ENCODE measurements at places on chromosomes 5 and 9.

GRCh38 chr5:164341056-164341619 is 835.7 kb downstream of the MAT2B start:
- H3K4me3 ChIP-seq, result no peak overlapping the region
- no peaks in the 10 kb centered on the region for H3K4me1 ChIP-seq
- no peak for DNase-seq
- H3K27me3 ChIP-seq, result no peaks in the 10 kb centered on the region

DNA sequence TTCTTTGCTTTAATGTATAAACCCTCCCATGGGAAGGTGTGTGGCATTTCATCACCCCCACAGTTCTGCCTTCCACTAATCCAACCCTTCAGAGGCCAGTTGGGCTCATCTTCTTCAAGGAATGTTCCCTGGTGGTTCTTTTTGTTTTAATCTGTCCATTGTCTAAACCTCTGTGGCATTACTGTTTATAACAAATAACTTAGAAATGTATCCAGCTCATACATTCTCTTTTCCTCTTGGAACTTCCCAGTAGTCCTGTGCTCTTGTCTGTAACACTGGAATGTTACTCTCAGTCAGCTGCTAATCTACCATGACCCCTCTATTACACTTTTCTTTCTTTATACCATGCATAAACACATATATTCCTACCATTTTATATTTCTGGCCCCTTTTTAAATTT is 213.5 kb upstream of the TARS1 start:
- no peaks in the 10 kb centered on the region for H3K4me1 ChIP-seq
- no peaks in the 10 kb centered on the region for H3K27me3 ChIP-seq
- H3K27ac ChIP-seq, result no peak overlapping the region
- H3K4me3 ChIP-seq, result no peak overlapping the region

DNA sequence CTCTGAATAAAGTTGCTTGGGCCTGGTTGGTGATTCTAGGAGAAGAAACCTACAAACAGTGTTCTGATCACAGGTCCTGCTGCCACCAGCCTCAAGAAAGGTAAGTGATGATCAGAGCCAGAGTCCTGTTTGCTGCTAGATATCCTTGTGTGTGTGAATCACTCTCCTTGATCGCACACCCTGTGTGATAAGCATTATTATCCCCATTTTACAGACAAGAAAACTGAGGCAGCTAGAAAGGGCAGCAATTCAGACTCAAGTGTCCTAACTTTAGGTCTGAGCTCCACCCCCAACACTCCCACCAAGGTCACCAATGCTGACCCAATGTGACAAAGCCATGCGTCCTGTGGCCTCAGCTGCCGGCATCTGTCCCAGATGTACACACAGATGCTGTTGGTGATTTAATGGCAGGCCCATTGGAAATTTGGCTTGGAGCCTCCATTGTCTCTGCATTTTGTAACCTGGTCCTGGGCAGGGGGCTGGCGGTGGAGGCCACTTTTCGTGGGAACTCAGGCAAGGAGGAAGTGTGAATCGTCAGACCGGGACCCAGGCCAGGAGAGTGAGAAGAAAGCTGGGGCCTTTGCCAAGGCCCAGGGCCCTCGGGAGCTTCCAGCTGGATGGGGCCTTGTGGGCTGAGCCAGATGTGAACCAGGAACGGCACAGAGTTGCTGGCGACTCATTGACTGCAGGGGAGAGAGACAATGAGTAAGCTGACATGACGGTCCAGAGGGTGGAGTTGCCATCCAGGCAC is 29.8 kb upstream of the GGTA1 start:
- no peaks in the 10 kb centered on the region for H3K36me3 ChIP-seq
- H3K4me1 ChIP-seq, result no peaks in the 10 kb centered on the region
- no peak overlapping the region for H3K27ac ChIP-seq
- H3K27me3 ChIP-seq, result peaks cover 9% of the 10 kb centered on the region

DNA sequence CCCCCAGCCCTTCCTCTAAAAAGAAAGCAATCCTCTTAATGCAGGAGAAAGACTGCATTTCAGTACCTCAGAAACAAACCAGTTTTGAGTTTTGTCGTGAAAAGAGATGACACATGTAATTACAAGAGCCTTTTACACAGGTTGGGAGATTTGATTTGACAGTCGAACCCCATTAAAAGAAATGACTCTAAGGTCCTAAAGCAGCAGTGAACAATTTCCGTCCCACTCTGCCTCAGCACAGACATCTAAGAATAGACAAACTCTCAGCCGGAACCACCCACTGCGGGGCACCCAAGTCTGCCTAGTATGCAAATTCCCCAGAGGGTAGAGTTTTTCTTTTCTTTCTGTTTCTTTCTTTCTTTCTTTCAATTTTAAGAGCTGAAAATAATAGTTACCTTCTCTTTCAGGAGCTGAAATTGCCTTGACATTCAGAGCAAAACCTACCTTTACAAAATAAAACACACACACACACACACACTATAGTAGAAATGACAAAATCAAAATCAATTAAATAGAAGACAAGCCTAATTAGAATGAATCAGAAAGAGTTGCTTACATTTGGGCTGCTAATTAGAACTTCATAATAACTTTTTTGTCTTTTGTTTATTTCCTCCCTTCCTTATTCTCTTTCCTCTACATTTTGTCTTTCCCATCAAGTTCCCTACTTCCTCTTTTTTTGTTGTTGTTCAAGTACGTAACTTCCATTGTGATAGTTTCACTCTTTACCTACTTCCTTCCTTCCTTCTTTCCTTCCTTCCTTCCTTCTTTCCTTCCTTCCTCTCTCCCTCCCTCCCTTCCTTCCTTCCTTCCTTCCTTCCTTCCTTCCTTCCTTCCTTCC is 65.1 kb downstream of the BASP1 start:
- no peak for DNase-seq
- no peaks in the 10 kb centered on the region for H3K27me3 ChIP-seq
- H3K27ac ChIP-seq, result no peak overlapping the region
- H3K4me3 ChIP-seq, result no peak overlapping the region
- no peaks in the 10 kb centered on the region for H3K36me3 ChIP-seq
- H3K4me1 ChIP-seq, result no peaks in the 10 kb centered on the region

- no peak for DNase-seq
- H3K36me3 ChIP-seq, result peaks cover 17% of the 10 kb centered on the region
- peaks cover 3% of the 10 kb centered on the region for H3K4me1 ChIP-seq
- H3K27ac ChIP-seq, result no peak overlapping the region
- no peak overlapping the region for H3K4me3 ChIP-seq
- no peaks in the 10 kb centered on the region for H3K27me3 ChIP-seq
Observed at GRCh38 chr5:32231241-32231640, 57.1 kb upstream of the GOLPH3 start.

DNA sequence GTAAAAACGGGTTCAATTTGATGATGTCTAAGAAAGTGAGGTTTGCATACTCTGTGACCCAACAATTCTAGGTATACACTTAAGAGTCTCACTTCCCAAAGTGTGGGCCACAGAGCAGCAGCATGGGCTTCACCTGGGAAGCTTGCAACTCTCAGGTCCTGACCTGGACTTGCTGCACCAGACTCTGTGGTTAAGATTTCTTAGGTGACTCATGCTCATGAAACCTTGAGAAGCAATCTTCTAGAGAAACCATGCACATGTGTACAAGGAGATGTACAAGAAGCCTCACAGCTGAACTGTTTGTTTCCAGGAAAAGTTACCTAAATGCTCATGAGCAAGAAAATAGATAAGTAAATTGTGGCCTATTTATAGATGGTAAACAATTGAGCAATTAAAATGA is 30.0 kb downstream of the DNAJC21 start:
- no peak overlapping the region for H3K4me3 ChIP-seq
- H3K27me3 ChIP-seq, result no peaks in the 10 kb centered on the region
- peaks cover 23% of the 10 kb centered on the region for H3K4me1 ChIP-seq
- H3K27ac ChIP-seq, result no peak overlapping the region

- no peak overlapping the region for H3K27ac ChIP-seq
- H3K36me3 ChIP-seq, result peaks cover 3% of the 10 kb centered on the region
- peaks cover 9% of the 10 kb centered on the region for H3K4me1 ChIP-seq
- no peak overlapping the region for H3K4me3 ChIP-seq
Observed at GRCh38 chr5:109242518-109242917, 167.3 kb downstream of the PJA2 start.

- DNase-seq, result no peak
- no peaks in the 10 kb centered on the region for H3K36me3 ChIP-seq
- peaks cover 63% of the 10 kb centered on the region for H3K27me3 ChIP-seq
- H3K4me3 ChIP-seq, result no peak overlapping the region
- H3K27ac ChIP-seq, result no peak overlapping the region
Observed at GRCh38 chr9:4494806-4495205, 4.5 kb downstream of the SLC1A1 start.

DNA sequence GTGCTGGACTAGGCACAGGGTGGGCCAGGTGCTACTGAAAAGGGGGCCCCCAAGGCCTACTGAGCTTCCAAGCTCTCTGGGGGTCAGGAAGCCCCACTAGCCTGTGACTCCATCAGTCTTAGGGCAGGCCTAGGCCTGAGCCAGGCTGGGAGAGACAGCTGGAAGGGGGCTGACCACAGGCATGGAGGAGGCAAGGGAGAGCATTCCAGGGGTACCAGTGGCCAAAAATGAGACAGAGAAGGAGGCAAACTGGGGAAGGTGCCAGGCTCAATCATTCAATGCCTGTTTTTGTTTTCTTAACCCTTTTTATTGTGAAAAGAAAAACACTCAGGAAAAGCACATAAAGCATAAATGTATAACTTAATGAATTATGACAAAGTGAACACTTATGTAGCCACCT is 26.2 kb upstream of the TCF7 start:
- no peak overlapping the region for H3K27ac ChIP-seq
- peaks cover 19% of the 10 kb centered on the region for H3K4me1 ChIP-seq
- peaks cover 70% of the 10 kb centered on the region for H3K27me3 ChIP-seq
- H3K36me3 ChIP-seq, result no peaks in the 10 kb centered on the region
- no peak overlapping the region for H3K4me3 ChIP-seq
- no peak for DNase-seq

DNA sequence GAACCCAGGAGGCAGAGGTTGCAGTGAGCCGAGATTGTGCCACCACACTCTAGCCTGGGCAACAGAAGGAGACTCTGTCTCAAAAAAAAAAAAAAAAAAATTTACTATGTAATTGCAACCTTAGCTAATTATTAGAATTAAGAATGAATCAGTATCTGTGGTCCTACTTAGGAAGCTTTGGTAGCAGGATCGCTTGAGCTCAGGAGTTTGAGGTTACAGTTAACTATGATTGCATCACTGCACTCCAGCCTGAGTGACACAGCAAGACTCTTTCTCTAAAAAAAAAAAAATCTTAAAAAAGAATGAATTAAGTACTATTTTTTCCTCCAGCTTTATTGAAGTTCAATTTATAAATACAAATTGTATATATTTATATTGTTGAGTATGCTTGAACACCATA is 16.7 kb downstream of the NDUFAF2 start:
- H3K27ac ChIP-seq, result no peak overlapping the region
- peaks cover 8% of the 10 kb centered on the region for H3K36me3 ChIP-seq
- no peaks in the 10 kb centered on the region for H3K4me1 ChIP-seq

DNA sequence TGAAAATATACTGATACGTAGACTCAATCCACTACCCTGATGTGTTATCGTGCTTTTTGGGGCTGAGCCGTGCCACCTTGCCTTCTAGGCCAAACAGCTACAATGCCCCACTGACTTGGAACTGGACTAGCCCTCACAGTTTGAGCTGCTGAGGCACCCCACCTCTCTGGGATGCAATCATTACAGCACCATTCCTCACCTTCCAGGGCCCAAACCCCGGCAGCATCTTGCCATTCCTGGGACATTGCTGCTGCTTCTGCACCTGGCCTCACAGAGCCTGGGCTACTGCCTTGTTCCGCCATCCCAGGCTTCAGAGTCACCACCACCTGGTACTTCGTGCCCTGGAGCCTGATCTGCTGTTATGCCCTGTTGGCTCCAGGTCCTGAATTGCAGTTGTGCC is 89.5 kb upstream of the SNCAIP start:
- no peaks in the 10 kb centered on the region for H3K4me1 ChIP-seq
- H3K36me3 ChIP-seq, result no peaks in the 10 kb centered on the region
- H3K27me3 ChIP-seq, result no peaks in the 10 kb centered on the region
- no peak for DNase-seq
- no peak overlapping the region for H3K27ac ChIP-seq

GRCh38 chr5:19928562-19929421 is 59.2 kb downstream of the CDH18 start:
- H3K36me3 ChIP-seq, result no peaks in the 10 kb centered on the region
- no peak for DNase-seq
- no peak overlapping the region for H3K27ac ChIP-seq
- H3K4me1 ChIP-seq, result no peaks in the 10 kb centered on the region
- no peak overlapping the region for H3K4me3 ChIP-seq

DNA sequence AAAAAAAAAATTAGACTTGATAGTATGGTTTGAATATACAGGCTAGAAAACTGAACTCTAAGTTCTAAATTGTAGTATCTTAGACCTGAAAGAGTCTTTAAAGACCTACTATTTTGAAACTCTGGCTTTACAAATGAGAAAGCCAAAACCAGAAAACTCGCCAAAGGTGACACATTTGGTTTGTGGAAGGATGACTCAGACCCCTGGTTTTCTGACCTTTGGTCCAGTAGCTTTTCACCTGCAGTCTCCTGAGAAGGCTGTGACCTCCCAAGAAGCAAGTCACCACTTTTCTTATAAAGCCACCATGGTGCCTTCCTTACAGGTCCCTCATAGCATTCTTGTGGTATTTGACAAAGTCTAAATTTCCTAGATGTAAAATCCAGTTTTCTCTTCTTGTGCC is 102.1 kb upstream of the CEP78 start:
- peaks cover 18% of the 10 kb centered on the region for H3K36me3 ChIP-seq
- peaks cover 19% of the 10 kb centered on the region for H3K4me1 ChIP-seq
- peaks cover 2% of the 10 kb centered on the region for H3K27me3 ChIP-seq
- no peak overlapping the region for H3K4me3 ChIP-seq

DNA sequence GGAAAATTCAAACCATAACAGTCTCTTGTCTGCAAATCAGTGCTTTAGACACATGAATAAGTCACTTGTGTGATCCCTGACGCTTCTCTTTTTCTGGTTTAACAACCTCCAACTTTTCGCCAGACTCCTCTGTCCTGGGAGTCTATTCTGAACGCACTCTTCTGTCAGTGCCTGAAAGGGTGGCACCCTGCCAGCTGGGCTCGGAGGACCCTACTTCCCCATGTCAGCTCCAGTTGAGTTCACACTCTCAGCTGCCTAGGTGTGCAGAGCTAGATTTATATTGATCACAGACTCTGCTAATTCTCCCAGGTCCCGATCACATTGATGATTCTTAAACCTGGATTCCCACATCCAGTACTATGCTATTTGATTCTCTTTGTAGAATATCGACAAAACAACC is 649.1 kb downstream of the BNC2 start:
- H3K4me3 ChIP-seq, result no peak overlapping the region
- H3K27me3 ChIP-seq, result no peaks in the 10 kb centered on the region
- H3K4me1 ChIP-seq, result no peaks in the 10 kb centered on the region
- no peak for DNase-seq
- no peak overlapping the region for H3K27ac ChIP-seq
- no peaks in the 10 kb centered on the region for H3K36me3 ChIP-seq

DNA sequence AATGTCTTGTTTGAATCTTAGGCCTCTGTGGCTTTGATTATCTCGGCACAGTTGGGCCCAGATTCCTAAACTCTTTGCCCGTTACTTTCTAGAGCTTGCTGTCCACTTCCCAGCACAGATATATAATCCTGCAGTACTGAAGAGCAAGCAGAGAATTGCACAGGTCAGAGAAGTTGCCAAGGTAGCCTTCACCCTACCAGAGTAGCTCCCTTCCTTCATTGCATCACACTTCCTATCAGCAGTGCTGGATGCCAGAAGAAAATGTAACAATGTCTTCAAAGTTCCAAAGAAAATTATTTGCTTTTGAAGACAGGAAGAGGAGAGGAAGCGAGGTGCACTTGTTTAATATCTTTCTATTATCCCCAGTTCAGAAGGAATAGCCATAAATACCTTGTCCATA is 38.1 kb upstream of the SPATA31D4 start:
- no peak overlapping the region for H3K4me3 ChIP-seq
- H3K27ac ChIP-seq, result no peak overlapping the region
- DNase-seq, result no peak
